Right lung (tissue), 10 donors: ENCODE measurements at places on chromosomes 16 and 17. TPM values are rescaled to one million over a fixed set of nuclear protein-coding genes. Genes with fewer than 3 reads are reported as not detected.

- DNase-seq, result no peak
These were observed 11.2 kb downstream of the SLC47A2 start for GRCh38 chr17:19705201-19705600.

DNA sequence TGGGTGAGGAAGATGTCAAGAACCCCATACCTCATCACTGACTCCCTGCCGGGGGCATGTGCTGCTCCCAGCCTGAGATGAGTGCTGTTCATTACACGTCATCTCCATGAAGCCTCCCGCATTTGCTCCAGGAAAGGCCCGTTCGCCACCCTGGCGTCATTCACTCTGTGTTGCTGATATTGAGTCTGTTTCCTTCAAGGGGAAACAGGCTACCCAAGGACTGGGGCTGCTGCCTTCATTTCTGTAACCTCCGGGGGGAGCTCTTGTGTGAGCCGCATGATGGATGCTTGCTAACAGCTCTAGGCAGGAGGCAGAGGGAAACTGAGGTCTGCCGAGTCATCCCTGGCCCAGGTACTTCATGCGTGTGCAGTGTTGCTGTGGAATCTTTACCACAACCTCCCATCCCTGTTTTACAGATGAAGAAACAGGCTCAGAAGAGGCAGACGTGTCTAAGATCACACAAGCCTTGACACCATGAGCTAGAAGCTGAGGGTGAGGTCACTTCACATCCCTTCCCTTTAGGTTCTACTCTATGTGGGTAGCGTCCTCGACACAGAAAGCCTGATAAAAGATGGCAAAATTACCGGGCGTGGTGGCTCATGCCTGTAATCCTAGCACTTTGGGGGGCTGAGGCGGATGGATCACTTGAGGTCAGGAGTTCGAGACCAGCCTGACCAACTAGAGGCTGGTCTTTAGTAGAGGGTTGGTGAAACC is 3.5 kb upstream of the ARMC5 start:
- DNase-seq, result no peak

- no peak for DNase-seq
These were observed 171.4 kb downstream of the RBFOX3 start for GRCh38 chr17:79439493-79439892.

DNA sequence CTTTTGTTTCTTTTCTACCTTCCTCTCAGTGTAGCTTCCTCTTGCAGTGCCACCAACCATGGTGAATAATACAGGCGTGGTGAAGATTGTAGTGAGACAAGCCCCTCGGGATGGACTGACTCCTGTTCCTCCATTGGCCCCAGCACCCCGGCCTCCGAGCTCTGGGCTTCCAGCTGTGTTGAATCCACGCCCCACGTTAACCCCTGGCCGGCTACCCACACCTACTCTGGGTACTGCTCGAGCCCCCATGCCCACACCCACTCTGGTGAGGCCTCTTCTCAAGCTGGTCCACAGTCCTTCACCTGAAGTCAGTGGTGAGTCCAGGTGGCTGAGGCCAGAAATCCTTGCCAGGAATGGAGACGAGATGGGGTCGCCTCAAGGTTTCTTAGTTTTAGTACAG is 23.9 kb downstream of the SRCAP start:
- DNase-seq, result no peak

GRCh38 chr17:33007186-33007585 is 15.5 kb downstream of the SPACA3 start:
- DNase-seq, result no peak

GRCh38 chr16:9885467-9885866 is 296.8 kb downstream of the GRIN2A start:
- no peak for DNase-seq

The TBX2 gene
- 132 TPM for polyA plus RNA-seq

The ADAM11 gene
- polyA plus RNA-seq, result 2.9 TPM

The KCNJ12 gene
- 6.0 TPM for polyA plus RNA-seq
